ENCODE measurements at places on chromosomes 1 and 21.

DNA sequence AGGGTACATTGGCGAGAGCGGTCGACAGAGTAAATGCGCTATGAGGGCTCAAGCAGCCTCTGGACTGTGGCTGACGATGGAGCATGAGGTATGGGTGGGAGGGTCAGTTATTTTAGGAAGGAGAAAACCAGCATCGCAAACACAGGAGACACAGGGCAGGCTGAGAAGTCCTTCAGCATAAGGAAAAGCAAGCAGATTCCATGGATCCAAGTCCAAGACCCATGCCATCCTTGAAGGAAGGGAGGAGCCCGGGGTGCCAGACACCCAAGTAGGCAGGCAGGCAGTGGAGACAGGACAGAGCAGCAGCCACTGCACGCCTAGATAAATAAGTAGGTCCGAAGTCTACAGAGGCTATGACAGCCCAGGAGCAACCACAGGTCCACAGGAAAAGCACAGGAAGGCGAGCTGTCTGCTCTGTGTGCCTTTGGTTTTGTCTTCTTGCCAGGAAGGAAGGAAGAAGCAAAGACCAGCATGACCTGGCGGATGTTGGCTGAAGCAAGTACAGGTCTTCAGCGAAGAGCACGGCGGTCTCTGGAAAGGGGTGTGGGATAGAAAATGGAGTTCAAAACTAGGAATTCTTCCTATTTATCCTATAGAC is 76.4 kb upstream of the SLC45A1 start:
- no peak for DNase-seq

DNA sequence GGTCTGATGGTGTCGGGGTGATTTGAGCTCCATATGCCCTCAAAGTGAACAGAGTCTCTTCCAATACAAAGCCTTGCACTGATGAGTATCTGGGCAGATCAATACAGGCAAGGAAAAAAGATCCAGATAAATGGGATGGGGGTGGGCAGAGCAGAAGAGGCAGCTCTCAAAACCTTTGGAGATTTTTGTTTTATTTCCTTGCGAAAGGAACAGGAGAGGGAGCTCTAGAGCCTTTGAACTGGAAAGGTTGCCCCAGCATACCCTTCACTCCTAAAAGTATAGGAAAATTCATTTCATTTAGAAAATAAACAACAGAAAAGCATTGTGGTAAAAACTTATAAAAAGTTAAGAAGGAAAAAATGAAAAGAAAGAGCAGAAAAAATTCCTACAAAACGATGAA is 31.4 kb upstream of the OLIG2 start:
- DNase-seq: no peak

DNA sequence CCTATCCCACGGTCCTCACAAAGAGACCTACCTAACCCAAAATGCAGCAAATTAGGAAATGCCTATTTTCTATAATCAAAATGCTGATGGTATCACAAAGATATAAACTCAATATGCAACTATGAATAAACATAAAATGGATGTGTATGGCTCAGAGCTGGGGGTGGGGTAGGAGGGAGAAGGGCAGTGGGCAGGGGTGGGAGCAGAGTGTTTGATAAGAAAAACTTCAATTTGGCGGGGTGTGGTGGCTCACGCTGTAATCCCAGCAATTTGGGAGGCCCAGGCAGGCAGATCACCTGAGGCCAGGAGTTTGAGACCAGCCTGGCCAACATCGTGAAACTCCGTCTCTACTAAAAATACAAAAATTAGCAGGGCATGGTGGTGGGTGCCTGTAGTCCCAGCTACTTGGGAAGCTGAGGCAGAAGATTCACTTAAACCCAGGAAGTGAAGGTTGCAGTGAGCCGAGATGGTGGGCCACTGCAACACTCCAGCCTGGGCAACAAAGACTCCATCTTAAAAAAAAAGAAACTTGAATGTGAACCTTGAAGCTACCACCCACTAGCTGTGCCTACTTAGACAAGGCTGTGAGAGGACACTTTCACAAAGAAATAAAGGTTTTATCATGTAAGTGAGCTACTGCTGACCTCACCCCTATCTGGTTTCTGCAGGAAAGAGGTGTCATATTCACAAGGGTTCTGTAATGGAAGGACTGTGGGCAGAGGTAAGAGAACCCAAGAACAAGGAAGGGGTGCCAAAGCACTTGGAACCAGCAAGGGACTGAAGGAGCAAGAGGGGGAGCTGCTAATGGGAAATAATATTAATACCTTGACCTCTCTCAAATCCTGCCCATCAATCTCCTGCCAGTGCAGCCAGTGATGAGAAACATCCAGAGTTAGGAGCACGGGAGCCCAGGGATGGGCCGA is 53.0 kb downstream of the HLCS start:
- no peak for DNase-seq

- no peak for DNase-seq
Measured at GRCh38 chr1:214505134-214505533, 46.3 kb downstream of the PTPN14 start.

- no peak for DNase-seq
Measured at GRCh38 chr1:238419209-238419608, 528.5 kb upstream of the ZP4 start.

DNA sequence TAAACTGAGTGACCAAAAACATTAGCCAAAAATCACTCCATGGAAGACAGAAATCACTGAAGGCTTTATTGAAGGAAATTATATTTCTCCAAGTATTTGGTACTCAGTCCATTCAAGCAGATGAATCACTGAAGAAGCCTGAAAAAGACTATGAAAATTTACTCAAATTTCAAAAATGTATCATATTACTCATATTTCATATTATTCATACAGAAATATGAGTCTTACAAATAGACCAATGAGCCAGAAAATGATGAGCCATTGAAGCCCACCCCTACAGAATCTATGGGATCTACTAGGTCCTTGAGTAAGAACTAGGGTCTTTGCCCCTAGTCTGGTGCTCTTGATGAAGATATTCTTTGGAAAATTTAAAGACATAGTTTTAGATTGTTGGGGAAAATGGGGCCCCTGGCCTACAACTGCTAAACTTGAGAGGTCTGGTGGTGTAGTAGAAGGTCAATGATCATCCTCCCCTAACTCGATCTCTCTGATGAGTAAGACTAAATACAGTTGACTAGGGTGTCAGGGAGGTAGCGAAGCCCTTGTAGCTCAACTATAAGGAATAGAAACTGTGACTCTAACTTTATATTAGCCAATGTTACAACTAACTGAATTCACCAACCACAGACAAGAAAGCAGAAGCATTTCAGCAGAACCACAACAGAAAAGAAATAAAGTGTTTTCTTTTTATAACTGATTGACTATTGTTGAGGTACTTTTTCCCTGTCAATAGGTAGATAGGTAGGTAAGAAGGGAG is 81.0 kb downstream of the NOTCH2 start:
- DNase-seq: no peak

GRCh38 chr1:196887515-196888239 is at the start of gene CFHR4:
Gene CFHR4 (plus strand): TSS chr1:196888052. CDS start chr1:196888151, 99 bp downstream.
- DNase-seq: no peak

- no peak for DNase-seq
Measured at GRCh38 chr1:205528446-205528886, 24.0 kb downstream of the CDK18 start.

GRCh38 chr1:213330281-213330680 is 279.2 kb downstream of the RPS6KC1 start:
- DNase-seq: no peak

GRCh38 chr1:23419180-23419579 is 5.4 kb downstream of the TCEA3 start:
- DNase-seq: no peak

DNA sequence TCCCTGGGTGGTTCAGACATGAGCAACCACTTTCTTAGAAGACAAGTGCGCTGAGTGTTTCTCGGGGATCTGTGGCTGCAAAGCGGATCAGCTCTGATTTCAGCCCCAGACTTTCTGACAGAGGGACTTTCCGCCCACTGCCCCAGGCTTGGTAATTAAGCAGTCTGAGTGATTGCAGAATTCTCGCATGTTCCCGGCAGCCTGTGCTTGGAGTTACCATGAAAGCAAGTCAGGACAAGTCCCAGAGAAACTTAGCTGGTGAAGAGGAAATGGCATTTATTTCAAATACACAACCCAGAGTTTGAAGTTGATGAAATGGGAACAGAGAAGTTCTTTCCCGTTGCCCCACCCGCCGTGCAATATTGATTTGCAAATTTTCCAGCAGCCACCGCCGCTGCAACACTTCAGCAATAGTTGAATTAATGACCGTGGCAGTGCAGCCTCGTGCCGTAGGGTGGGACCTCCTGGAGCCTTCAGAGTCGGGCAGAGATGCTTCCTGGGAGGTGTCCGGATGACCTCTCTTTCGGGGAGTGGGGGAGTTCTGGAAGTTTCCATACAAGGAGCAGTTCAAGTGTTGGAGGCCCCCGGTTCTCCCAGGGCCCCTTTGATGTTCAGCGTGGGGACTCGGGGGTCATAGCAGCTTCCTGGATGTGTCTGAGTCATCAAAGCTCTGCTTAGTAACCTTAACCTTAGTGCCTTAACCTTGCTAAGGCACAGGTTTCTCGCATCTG is 134.7 kb downstream of the KAZN start:
- no peak for DNase-seq

- DNase-seq: no peak
Measured at GRCh38 chr1:236507022-236507700, 16.6 kb upstream of the LGALS8 start.

GRCh38 chr1:172224871-172225270 is 195.6 kb upstream of the C1orf105 start:
- DNase-seq: no peak

DNA sequence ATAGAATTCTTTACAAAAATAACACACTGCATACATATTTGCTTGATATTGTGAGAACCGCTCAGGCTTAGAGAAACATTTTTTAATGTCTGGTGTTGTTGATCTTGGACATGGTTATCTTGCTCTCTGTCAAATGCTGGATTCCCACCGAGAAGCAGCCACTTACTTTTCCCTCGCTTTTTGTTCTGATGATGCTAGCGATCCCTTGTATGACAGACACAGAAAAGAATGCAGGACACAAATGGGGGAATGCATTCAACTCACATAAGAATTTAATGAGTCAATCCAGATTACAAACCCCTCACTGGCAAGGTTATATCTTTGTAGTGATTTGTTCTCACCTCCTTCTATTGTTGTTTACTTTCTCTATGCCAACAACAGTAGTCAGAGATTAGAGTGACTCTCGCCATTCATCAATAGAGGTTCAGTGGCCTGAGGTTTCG is 76.8 kb upstream of the AKT3 start:
- DNase-seq: no peak

DNA sequence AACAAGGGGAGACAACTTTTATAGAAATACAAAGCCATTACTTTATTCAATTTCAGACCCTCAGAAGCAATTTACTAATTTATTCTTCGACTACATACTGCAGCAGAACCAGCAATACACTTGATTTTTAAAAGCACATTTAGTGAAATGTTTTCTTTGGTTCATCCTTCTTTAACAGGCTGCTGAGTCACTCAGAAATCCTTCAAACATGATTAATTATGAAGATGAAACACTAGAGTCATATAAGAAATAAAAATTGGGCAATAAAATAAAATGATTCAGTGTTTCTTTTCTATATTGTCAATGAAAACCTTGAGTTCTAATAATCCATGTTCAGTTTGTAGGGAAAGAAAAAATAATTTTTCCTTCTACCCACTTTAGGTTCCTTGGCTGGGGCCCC is 47.0 kb downstream of the CHML start:
- DNase-seq: no peak

DNA sequence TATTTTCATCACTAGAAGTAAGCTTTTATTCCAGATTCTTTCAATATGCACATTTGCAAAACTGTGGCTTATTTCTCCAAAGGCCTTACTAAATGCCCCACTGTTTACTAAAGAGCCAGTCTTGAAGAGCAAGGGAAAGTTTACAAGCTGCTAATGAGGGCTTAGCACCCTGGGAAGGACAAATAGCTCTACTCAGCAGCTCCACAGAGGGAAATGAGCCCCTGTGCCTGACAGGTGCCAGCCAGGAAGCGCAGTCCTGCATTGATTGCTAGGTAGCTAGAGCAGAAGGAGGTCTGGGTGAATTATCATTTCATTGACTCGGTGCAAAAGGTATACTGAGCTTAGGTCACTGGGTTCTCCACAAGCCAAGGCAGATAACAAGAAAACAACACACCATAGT is 307.0 kb downstream of the SETD4 start:
- no peak for DNase-seq

DNA sequence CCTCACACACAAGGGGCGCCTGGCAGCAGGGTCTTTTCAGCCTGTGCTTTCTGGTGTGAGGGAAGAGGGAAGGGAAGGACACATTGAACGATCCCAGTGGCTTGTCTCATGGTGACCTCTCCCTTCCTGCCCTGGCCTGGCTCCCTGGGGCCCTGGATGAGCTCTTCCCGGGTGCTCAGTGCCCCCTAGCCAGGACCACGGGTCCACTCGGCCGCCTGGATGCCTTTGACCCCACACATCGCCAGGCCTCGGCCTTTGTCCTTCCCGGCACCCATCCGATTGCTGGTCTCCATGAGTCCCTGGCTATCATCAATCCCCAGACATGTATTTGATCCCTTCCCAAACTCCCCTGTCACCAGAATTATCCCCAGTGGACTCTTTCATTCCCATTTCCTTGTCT is 6.0 kb upstream of the TFF3 start:
- DNase-seq: no peak

- DNase-seq: no peak
Measured at GRCh38 chr1:58592522-58593134, 15.6 kb upstream of the TACSTD2 start.

- no peak for DNase-seq
Measured at GRCh38 chr21:44084496-44085241, 22.5 kb upstream of the PWP2 start.

DNA sequence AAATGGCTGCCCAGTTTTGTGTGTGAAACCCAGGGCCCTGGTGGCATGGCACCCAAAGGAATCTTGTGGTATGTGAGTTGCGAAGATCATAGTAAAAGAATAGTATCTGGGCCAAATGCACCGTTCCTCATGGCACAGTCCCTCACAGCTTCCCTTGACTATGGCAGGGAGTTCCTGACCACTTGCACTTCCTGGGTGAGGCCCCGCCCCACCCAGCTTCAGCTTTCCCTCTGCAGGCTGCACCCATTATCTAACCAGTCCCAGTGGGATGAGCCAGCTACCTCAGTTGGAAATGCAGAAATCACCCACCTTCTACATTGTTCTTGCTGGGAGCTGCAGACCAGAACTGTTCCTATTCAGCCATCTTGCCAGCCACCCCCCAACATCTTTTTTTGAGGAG is 63.0 kb downstream of the SLC5A9 start:
- DNase-seq: no peak

DNA sequence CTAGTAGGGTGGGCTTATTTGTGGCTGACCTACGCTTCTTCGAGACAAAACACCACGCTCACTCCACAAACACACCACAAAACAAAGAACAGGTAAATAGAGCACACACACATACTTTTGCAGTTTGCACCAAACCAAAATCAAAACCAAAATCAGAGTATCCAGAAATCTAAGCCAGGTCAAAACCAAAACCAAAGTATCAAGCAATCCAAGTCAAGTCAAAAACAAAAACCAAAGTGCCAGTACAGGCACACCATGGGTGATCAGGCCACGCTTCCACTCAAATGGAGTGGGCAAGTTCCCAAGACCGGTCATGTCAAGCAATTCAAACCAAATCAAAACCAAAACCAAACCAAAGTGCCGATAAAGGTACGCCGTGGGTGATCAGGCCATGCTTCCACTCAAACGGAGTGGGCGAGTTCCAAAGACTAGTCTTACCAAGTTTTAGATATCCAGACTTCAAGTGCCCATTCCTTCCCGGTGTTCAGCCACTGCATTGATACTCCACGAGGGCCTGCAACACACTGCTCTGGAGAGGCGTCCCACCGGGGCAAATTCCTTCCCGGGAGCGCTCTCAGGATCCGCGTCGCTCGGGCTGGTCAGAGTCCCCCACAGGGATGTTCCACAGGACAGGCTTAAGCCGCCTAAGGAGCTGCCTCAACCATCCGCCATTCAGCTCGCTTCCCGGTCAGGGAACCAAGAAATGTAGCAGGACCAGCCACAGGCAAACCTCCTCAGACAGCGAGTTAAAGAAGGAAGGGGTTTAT is 169.1 kb downstream of the CDC7 start:
- DNase-seq: no peak
